ENCODE measurements at places on chromosomes 6 and 20.
A peak's percentile ranks its signal among the peaks of the same experiment; 100 is the strongest.

- no peak for DNase-seq
Measured at GRCh38 chr20:9053108-9053507, 15.8 kb upstream of the PLCB4 start.

- no peak for DNase-seq
Measured at GRCh38 chr6:124796464-124796970, 165.7 kb upstream of the RNF217 start.

DNA sequence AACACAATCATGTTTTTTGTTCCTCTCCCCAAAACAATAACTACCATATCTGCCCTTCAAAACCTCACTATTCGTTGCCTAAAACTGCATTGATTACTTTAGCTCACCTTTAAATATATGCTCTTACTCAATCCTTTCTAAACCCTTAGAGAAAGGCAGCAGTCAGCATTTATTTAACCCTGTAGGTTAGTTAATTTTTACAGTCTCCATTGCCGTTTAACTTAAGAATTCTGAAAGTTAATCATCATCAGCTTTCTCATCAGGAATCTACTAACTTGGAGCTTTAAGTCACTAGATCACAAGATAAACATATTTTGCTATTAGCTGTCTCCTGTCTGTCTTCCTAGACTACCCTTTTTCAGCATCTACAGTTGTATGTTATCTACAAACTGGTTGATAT is 991.9 kb downstream of the EPHA7 start:
- DNase-seq = no peak

GRCh38 chr6:9638861-9639260 is 776.0 kb downstream of the TFAP2A start:
- no peak for DNase-seq

DNA sequence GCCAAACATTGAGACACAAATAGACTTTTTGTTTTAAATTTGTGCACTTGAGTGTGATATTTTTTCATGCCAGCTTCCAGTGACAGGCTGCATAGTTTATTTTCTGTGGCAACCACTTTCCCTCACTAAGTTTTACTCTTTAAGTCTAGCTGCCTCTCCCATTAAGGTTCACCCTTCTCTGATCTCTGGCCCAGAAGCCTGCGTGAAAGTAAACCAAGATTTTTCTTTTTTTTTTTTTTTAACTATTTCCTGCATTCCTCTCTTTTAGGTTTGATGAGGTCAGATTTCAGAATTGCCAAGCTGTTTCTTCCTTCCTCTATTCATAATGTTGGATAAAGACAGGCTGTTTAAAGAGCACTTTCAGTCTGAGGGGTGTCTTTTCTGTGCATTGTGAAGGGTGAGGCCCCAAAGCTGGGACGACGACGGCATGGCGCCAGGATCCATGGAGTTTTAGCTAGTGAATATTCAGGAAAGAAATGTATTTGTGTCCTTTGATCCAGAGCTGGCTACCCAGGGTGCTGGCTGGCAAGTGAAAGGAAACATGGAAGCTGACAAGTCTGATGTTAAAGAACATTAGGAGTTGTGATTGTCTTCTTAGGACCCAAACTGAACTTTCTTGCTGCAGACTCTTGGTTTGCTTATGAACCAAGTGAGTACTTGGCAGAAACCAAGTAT is 50.7 kb downstream of the DOK5 start:
- DNase-seq = no peak

DNA sequence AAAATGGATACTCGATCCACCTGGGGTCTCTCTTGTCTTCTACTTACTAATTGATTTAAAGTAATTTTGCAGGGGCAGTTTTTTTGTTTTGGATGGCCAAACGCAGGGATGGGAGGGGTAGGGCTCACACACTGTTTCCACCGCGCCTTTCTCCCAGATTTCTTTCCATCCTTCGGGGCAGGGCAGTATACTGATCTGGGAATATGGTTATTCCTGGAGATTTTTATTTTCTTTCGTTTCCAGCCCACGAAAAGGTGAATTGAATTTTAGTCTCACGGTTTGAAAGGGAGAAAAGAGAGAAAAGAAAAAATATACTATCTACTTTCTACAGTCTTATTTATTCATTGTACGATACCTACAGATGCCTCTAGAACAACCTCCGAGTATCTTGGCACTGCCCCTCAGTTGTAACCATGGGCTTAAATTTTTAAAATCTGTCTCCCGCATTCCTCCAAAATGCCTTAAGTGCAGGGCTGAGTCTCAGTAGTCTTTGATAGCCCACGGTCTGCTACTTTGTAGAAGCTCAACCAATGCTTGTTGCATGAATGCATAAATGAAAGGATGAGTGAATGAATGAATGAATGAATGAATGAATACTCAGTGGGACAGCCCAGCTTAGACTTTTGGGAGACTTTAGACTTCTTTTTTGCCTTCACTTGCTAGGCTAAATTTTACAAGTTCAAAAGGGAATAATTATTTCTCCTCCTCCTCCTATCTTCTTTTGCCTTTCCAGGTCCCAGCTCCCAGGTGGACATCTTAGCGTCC is 18.1 kb upstream of the TRIM27 start:
- DNase-seq = no peak

DNA sequence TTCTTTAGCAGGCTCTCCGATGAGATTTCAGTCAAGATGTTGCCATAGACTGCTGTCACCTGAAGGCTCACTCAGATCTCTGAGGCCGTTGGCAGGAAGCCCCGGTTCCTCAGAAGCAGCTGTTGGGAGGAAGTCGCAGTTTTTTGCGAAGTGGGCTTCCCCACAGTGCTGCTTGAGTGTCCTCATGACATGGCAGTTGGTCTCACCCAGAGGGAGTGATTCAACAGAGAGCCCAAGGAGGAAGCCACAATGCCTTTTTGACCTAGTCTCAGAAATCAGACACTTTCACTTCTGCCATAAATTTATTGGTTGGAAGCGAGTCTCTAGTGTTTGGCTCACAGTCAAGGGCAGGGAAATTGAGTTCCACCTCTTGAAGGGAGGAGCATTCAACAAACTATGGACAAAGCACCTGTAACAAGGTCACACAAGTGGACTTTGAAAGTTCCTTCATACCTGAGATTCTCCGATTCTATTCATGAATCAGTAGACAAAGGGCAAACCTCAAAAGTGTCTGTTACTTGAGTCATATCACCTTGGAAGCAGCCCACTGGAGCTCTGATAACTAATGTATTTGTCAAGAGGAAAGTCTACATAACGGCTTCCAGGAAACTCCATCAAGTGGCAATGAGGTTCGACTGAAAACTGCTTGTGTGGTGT is 208.3 kb downstream of the TASP1 start:
- no peak for DNase-seq

DNA sequence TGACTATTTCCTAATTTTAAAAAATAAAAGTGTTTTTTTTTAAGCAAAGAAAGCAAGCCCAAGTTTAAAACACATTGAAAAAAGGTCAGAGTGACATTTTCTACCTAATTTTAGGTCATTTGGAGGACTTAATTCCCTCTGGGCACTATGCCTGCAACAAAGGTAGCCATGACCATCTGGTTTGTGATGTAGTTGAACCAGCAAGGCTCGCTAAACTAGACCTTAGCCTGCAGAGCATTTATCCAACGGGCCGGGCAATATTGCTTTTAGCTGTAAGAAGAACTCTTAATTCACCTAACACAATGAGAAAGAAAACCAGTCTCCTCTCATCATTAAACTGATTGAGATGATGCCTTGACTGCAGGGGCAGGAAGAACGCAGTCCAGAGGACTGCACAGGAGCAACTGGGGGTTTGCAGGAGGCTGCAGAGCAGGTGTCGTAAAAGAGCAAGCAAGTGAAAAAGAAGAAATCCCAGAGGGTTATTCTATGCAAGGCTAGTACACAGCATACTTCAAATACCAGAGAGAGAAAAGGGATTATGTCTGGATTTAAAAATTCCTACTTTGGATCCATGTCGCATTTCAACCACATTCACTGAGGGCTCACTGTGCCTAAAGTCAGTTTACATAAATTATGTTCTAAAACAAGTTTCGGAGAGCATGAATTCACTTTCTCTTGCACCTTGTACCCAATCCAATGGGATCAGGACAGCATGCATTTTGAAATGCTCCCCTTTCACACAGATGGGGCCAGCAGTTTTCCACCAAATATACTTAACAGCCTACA is 12.8 kb downstream of the TRAF3IP2 start:
- DNase-seq = no peak

DNA sequence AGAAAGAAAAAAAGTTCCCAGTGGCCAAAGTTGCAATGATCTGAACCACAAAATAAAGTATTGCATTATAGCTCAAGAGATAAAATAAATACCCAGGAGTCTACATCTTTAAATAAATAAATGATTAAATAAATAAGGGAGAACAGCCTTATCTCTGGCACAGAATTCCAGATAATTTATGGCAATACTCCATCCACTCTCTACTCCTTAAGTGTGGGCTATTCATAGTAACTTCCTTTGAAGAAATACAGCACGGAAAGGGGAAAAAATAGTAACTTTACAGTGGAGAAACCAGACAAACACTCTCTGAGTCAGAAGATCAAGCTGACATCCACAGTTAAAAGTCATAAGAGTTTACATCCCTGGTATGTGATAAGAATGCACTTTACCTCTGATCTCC is 11.6 kb downstream of the AURKA start:
- no peak for DNase-seq

DNA sequence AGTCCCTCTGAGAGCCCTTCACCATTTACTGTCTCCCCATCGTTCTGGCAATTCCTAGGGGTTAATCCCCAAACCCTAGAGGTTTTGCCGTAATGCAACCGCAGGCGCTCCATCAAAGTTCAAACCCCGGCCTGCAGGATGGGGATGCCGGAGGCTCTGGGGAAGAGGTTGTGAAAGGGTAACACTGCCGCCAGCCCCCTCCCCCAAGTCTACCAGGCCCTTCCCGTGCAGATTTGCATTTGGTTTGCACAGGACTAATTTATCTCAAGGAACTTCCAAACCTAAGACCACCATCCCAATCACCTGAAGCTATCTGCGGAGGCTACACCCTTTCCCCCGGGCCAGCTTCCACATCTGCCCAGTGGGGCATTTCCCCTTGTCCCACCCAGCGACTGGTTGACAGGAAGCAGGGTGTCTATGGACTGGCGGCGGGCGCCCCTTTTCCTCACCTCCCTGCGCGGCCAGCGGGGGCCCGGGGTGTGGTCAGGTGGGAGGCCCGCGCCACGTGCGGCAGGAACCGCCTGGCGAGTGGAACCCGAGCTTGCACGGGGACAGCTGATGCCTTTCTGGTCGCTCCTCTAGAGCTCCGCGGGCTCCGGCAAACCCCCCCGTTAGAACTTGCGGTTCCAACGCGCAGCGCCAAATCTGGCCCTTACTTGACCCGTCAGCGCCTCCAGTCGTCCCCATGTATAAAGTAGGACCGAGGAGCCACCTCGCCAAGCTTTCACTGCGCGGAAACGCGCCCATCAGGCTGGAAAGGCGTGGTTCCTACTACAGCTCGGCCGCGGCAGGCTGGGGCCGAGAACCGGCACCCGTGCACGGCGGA is 9.4 kb upstream of the SLC4A11 start:
- peak; percentile 80 for DNase-seq

DNA sequence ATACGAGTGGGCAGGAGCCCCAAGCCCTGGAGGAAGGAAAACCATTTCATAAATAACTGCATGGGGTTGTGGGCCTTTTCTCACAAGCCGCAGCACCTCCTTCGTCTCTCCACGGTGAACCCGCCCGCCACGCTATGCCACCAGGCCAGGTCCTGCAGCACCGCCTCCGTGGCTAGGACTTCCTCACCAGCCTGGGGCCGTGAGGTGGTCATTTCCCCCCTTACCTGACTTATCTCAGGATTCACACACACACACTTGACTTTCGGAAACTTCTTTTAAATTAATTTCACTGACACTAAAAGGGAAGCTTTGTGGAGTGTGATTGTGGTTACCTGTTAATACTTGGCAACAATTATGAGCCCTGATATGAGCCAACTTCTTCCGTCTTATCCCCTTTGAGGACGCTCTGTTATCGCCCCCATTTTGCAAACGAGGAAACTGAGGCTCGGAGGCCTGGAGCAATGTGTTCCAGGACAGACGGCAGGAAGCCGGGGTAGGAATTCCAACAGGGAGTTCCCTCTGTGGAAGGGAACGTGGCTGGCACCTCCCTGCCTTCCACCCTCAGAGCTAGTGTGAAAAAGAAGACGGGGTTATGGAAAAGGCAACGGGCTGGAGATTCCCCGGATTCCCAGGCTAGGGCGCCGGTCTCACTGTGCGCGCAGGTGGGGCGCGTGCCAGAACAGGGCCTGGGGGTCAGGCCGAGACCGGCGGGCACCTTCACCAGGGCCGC is 817 bp upstream of the SLCO4A1 start:
- no peak for DNase-seq

DNA sequence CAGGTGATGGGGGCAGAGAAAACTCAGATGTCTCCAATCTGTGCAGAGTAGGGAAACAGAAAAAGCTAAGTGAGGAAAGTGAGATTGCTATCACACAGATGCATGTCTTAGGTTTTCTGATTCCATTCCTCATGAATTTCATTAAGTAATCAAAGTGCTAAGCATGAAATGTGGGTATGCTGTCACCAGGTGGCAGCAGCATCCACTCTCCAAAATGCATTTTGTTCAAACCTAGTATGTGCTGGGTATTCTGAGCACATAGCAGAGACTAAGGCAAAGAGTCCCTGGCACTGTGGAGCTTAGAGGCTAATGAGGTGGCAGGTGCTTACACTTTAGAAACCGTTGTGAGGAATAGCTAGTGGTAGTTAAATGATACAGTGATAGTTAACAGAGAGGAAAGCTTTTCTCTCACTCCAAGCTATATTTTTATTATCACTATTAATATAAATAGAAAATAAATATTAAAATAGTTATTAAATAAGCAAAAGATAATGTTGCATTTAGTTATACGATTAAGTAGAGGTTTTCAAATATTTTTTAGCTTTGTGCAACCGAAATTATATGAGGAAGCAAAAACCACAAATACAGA is 179.5 kb downstream of the CDH26 start:
- DNase-seq = peak; percentile 58

- DNase-seq = no peak
Measured at GRCh38 chr6:24228123-24228522, 102.1 kb downstream of the NRSN1 start.

GRCh38 chr6:142118925-142119324 is 13.8 kb upstream of the GJE1 start:
- DNase-seq = no peak

GRCh38 chr6:31203345-31203979 is 33.0 kb upstream of the POU5F1 start:
- DNase-seq = peak; percentile 35

DNA sequence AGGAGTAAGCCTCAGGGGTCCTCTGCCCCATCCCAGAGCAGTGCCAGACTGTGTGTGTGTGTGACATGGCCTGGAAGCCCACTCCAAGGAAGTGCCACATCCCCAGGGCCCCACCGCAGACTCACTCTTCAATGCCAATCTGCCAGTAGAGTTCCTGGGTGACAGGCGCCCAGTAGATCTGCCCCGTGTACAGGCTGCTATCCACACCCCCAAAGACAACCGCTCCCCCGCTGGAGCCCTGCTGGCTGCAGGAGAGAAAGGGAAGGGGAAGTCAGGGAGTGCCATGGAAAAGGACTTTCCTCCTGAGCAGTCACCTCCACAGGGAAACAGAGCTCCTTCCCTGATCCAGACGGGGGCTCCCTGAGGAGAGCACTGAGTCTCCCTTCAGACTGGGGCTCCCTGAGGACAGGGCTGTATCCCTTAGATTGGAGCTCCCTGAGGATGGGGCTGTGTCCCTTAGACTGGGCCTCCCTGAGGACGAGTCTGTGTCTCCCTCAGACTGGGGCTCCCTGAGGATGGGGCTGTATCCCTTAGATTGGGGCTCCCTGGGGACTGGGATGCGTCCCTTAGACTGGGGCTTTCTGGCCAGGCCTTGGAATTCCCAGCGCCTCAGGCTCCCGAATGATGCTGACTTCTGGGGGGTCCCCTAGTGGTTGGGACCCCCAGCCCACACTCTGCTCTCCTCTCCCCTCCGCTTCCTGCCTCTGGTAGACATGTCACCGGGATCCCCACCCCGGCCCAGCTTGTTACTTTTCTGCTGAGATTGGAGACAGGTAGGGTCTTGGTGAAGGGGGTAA is 5.2 kb upstream of the TFEB start:
- DNase-seq = peak; percentile 71
